NT2/D1 (cell line): ENCODE measurements at places on chromosomes 1 and 21.

GRCh38 chr1:22139066-22139594 is 3.8 kb downstream of the WNT4 start:
- DNase-seq, result no peak

DNA sequence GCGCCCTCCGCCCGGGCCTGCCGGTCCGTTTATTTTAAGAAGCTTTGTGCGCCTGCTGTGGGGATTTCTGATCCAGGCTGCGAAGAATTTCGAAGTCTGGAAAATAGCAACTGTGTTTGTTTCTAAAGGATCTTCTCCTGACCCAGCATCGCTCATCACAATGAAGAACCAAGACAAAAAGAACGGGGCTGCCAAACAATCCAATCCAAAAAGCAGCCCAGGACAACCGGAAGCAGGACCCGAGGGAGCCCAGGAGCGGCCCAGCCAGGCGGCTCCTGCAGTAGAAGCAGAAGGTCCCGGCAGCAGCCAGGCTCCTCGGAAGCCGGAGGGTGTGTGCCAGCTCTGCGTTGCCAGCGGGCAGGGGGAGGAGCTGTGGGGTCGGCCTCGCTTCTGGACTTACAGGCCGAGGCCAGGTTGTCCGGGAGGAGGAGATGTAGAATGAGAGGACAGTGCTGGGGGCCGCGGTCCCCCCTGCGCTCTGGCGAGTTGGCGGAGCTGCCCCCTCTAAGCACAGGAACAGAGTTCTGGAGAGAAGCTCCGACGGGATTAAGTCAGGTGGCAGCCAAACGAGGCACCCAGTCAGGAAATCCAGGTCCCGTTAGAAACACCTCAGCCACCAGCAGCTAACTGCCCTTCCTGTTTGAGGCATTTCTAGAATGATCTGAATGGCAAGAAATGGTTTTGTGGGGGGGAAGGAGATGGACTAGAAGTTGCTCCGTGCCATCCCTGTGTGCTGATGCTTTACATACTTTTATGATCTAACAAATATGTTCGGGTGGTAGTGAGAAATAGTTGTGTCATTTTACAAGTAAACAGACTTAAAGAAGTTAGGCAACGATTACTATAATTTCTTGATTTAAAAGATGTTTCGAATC is 948 bp downstream of the TXLNA start:
- DNase-seq, result no peak

- no peak for DNase-seq
These were observed 252.8 kb downstream of the FOXD2 start for GRCh38 chr1:47690341-47691250.

DNA sequence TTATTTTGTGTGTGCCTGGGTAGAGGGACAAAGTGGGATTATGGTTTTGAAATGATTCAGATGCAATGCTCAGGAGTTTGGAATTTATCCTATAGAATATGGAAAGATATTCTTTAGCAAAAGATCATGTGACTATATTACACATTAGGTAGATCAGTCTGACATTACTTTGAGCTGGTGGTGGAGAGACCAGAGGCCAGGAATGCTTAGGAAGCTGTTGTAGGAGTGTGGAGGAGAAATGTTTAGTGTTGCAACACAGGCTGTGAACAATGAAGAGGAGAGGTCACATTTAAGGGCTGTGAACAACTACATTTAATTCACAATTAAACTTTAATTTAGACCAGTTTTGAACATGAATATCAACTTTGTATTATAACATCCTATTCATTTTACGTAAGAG is 45.3 kb upstream of the PODN start:
- DNase-seq, result no peak

GRCh38 chr1:163970699-163971098 is 588.3 kb upstream of the PBX1 start:
- DNase-seq, result no peak

- no peak for DNase-seq
These were observed 47.5 kb upstream of the CTPS1 start for GRCh38 chr1:40932006-40932405.

GRCh38 chr1:172658871-172659453 is at the start of gene FASLG:
Gene FASLG, plus strand, starts transcription at chr1:172659103. Its CDS starts 99 bp downstream, at chr1:172659202.
- no peak for DNase-seq

DNA sequence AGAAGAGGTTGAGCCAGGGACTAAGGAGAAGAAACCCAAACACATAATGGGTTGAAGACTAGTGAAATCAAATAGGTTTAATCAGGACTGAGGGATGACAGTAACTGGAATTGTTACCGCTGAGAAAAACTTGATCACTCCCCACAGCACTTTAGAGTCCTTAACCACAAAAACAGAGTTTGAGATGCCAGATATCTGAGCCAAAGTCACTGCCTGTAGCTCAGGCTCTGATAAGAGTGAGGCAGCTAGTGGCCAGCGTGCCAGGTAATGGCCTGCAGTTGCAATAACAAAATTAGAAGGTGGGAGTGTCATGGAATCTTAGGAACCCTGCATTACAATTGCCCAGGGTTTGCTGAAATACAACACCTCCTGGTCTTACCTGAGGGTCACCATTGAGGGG is 48.0 kb downstream of the PRKAB2 start:
- no peak for DNase-seq

- no peak for DNase-seq
These were observed 276.3 kb upstream of the PTBP2 start for GRCh38 chr1:96445302-96445701.

DNA sequence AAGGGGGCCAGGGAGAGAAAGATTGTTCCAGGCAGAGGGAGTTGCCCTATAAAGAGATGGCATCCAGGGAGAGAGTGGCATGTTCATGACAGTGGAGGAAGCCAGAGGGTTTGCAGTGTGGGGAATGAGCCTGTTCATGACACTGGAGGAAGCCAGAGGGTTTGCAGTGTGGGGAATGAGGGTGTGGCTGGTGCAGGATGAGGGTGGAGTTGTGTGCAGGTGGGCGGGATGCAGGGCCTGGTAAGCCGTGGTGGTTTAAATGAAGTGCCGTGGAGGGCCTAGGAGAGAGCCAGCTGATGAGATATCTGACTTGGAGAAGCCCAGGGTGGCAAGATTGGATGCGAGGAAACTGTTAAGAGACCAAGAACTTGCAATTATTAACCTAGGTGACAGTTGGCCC is 131.8 kb downstream of the CAMTA1 start:
- no peak for DNase-seq

GRCh38 chr1:14625572-14625971 is 27.1 kb downstream of the KAZN start:
- DNase-seq, result no peak

DNA sequence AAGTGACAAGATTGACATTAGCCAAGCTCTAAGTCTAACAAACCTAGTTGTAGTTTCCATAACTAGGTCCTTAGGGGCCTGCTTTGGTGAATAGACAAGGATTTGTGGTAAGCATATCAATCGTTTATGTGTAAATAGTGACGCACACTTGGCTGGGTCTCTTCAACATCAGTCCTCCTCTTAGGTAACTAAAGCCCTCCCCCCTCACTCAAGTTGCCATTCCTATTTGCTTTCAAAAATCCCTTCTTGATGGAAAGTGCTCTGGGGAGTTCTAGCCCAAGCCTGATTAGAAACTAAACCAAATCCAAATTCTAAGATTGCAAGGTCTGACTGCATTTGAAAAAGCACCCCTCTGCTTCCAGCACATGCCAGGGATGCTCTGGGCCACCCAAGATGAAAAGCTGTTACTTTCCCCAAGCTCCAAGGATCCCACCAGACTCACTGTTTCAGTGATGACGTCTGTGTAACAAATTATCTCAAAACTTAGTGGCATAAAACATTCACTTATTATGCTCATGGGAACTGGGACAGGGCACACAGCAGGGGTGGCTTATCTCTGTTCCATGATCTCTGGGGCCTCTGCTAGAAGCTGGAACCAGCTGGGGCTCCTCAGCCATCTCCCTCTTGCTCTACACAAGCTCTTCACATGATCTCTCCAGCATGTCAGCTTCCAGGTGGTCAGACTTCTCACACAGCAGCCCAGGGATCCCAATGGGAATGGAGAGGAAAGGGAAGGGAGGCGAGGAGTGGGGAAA is 74.1 kb downstream of the RRAGC start:
- no peak for DNase-seq

- no peak for DNase-seq
These were observed 157.2 kb upstream of the TMEM51 start for GRCh38 chr1:14996133-14997050.

DNA sequence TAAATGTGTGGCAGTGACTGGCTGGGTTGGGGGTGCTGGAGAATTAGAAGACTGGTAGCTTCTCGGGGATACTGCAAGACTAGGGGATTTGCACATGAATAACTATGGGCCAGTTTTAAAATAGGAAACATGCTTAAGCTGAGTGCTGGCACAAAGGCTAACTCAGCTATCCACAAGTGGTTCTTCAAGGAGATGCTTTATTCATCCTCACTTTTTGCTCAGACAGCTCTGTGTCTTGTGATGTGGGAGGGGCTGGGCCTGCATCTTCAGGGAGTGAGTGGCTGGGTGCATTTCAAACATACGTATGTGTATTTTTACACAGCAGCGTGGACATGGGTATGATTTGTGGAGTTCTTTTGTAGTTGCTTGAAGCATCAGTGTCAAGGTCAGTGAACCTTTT is 2.3 kb downstream of the COQ8A start:
- DNase-seq, result no peak

DNA sequence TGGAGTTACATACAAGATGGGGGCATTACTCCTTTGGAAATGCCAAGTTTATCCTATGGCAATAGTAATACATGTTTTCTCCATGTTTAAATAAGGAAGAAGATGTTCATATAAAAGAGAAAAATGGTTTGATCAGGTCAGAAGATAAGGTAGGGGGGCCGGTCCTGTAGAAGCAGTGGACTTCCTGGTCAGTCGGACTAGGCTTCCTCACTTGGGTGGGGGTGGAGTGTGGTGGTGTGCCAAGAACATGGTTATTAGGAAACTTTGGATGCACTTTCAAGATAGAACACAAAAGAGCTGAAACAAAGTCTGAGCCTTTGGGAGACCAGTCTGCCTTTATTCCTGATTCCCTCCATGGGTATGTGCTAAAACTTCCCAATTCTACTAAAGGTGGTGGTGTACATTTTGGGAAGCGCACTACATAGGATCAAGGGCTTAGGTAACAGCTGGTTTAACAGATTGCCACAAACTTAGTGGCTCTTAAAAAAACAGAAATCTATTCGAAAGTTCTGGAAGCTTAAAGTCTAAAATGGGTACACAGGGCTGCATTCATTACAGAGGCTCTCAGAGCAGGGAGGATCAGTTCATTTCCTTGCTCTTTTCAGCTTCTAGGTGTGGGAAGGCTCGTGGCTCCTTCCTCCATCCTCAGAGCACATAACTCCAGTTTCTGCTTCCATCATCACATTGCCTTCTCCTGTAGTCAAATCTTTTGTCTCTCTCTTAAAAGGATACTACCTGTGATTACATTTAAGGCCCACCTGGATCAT is 64.6 kb downstream of the KDM1A start:
- no peak for DNase-seq

DNA sequence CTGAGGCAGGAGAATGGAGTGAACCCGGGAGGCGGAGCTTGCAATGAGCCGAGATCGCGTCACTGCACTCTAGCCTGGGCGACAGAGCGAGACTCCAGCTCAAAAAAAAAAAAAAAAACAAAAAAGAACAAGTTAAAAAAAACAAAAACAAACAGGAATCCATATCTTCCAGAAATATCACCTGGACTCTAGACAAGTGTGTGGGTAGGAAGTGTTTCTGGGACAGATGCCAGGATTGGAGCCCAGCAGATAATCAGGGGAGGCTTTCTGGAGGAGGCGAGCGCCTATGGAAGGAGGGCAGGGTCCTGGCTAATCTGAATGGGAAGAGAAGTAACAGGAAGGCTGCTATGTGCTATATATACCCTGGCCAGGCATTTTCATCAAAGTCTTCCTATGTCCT is 43.6 kb upstream of the SYNC start:
- no peak for DNase-seq

GRCh38 chr1:226575739-226576378 is 27.3 kb downstream of the STUM start:
- no peak for DNase-seq

GRCh38 chr1:50724626-50725286 is 235.3 kb downstream of the FAF1 start:
- no peak for DNase-seq
